Prostate gland (tissue), 2 donors: ENCODE measurements at places on chromosomes 5 and 9.

- DNase-seq: no peak
These were observed 91.8 kb downstream of the EQTN start for GRCh38 chr9:27205198-27205597.

- no peak for DNase-seq
These were observed 200.1 kb downstream of the EPB41L4A start for GRCh38 chr5:112219000-112219399.

DNA sequence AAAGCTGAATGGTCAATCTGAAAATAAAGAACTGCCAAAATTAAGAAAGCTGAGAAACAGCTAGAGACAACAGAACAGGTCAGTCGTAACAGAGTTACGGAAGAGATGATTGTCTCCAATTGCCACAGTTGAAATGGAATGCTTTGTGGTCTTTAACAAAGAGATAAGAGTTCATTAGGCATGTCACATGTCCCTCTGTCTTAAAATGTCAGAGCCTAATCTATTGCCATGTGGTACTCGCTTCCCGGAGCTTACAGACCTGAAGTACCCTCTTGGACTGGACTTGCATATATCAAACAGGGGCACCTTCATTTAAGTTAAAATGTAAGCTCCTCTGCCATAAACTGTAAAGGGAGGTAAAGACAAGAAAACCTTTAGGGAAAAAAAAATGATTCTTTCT is 19.7 kb downstream of the TTC39B start:
- no peak for DNase-seq

DNA sequence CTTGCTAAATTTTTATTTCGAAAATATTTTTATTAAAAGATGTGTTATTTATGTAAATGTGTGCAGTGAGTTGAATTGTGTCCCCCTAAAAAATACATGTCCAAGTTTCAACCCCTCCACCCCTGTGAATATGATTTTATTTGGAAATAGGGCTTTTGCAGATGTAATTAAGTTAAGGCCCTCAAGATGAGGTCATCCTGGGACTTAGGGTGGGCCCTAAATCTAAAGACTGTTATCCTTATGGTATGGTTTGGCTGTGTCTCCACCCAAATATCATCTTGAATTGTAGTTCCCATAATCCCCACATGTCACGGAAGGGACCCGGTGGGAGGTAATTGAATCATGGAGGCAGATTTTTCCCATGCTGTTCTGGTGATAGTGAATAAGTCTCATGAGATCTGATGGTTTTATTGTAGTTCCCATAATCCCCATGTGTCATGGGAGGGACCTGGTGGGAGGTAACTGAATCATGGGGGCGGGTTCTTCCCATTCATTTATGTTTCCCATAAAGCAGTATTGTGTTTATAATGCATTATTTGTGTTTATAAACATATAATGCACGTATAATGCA is 1.5 kb upstream of the TMED7 start:
- no peak for DNase-seq

DNA sequence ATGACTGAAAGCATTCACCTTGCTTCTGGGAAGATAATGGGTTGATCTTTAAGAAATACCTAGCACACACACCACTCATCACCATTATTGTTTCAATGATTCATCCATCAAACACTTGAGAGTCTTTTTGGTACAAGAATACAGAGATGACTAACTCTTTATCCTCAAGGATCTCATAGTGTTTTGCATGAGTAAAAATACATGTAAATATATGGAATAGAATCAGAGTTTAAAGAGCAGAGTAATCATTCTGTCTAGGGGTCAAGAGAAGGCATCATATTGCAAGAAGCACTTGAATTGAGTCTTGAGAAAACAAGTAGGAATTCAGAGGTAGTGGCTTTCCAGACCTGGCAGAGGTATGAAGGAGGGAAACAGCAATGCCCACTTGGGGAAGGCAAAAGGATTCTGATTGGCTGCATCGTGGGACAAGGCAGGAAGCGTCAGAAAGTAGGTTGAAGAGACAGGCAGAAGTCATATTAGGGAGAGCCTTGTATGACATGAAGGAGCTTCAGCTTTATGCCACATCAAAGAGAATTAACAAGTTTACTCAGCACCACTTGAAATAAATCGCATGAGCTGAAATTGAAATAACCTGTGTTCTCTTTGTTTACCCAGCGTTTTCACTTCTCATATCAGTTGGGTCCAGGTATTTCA is 542.5 kb downstream of the TLE1 start:
- DNase-seq: no peak

DNA sequence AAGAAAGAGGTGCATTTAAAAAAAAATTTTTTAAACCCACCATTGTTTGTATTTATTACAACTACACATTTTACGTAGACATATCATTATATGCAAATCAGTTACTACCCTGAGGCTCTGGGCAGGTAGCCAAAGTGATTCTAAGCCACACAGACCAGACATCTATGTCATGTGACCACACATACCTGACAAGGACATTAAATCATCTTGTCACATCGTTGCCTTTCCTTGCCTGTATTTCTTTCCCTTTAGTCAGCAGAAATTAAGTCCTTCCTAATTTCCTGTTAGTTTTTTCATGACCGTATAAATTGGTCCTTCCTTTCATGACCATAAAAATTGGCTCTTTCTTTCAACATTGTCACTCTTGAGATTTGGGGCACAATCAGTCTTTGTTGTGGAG is 134.2 kb upstream of the MARCHF11 start:
- no peak for DNase-seq

DNA sequence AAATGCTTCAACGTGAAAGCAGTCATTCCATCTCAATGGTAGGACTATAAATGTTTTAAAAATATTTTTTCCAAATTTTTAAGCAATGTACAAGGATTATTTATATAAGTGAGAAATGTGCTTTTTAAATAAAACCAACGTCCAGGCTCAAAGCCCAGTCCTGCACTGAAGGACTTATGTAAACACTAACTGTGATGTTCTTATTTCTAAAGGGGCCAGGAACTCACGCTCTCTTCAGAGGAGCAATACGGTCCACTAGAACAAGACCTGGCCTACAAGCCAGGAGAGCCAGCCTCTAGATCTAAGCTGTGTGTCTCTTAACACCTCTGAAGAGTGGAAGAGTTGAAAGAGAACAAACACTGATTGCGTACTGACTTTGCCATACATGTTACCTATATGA is 12.1 kb downstream of the TTLL11 start:
- DNase-seq: no peak

DNA sequence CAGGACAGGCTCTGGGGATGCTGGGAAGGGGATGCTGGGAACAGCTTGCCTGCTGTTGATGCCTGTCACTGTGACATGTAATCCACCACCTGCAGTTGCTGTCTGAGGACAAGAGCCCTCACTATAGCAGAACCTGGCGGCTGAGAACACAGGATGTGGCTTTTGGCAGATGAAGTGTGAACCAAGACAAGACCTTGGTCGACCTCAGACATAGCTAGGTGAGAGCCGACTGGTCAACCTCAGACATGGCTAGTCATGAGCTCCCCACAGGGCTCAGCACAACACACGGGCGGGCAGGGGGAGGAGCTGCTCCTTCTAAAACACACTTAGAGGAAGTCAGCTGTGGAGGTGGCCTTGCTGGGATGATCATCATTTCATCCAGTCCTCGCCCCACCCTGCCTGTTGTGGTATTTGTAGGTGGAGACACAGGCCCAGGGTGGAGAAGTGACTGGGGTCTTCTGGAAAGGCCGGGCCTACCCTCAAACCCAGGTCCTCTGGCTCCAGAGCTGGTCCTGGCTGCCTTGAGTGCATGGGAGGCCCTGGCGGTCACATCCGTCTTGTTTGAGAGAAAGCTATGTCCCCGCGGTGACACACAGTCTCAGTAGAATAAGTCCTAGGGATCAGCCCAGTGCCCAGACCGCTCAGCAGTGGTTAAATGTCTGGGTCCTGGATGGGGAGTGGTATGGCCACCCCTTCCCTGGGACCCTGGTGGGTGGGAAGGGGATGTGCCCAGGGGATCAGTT is 6.1 kb downstream of the SUSD3 start:
- peak; percentile 13 for DNase-seq

DNA sequence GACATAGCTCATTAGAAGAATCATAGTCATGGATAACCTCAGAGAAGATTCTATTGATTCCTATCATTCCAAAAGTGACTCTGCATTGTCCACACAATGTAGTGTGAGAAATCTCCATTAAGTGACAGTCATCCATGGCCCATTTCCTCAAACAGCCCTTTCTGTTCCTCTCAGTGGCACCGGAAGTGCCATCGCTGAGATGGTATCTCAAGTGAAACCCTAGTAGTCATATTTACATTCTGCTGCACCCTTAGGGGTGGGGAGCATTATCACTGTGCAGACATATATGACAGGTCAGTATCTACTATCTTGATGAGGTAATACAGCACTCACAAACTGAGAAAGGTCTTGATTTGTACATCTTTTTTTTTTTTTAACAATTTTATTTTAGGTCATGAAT is 55.4 kb upstream of the MIER3 start:
- DNase-seq: no peak

DNA sequence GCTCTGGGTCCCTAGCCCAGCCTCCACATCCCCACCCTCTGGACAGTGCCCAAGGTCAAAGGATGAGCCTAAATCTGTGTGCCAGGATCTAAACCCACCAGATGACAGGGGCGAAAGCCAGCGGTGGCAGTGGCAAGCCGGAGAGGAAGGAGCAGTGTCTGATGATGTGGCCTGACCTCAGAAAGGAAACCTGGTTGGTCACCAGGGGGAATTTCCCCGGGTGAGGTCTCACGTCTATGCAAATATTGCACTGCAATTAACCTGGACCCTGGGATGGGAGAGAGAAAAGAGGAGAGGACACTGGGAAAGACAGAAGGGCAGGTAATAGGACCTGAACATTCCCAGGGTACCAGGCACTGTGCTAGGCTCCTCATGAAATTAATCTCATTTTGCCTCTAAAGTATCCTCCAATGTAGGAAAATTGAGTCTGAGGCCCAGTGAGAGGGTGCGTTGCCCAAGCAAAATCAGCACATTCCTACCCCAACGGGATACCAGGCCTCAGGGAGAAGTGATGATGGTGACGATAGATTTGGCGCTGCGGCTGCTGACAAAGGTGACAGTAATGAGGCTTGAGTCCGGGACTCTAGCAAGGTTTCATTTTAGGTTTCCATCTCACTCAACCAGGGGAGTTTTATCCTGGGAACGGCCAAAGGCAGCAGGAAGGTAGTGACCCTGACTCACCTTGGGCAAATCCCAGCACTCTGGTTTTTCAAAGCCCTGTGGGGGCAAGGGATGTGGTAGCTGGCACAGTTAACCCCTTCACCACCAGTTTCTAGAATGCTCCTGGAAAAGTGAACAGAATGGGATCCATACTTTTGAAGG is 13.4 kb upstream of the TNIP1 start:
- DNase-seq: no peak

DNA sequence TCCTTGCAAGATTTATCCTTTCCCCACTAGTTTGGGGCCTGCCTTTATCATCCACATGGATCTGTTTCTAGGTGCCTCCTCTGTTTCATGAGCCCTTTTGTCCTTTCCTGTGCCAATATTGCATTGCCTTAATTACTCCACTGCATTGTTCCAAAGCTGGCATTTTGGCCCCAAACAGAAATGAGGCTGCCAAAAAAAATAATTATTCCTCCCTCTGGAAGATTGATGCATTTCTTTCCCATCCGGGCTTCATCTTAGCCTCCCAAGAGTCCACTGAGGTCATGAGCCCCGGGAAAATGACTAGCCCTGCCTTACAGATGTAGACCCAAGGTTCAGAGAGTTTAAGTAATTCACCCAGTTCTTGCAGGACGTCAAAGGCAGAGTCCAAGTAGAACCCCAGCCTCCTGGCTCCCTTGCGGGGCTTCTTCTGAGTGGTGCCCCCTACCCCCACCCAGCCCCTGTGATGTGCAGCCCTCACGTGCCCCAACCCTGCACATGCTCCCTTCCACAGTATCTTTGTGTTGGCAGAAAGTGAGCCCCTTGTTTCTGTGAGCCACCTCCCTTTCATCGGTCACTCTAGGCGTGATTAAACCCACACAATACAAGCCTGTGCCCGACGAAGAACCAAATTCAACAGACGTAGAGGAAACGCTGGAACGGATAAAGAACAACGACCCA is 62.1 kb downstream of the TMOD1 start:
- no peak for DNase-seq

GRCh38 chr9:107809871-107810460 is 320.4 kb upstream of the KLF4 start:
- DNase-seq: no peak

GRCh38 chr5:180825768-180826525 is 23.3 kb upstream of the MGAT1 start:
- DNase-seq: peak; percentile 95

DNA sequence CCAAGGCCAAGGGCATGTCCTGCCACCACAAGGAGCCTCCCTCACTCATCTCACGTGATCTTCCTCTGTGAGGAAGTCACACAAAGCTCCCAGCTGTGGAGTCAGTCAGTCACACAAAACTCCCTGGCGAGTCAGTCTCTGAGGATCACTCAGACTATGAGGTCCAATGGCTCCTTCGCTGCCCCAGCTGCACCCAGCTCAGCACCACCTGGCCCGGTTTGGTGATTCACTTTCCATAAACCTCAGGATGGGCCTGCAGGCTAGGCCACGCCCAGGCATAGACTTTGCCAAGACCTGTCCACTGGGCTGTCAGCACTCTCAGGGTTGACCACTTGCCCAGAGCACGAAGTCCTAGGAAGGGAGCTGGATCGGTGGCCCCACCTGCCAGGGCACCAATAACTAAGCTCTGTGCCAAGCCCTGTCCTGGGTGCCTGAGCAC is 233.8 kb downstream of the HSPA4 start:
- DNase-seq: no peak

GRCh38 chr9:128215491-128216409 is 12.6 kb downstream of the DNM1 start:
- DNase-seq: no peak

DNA sequence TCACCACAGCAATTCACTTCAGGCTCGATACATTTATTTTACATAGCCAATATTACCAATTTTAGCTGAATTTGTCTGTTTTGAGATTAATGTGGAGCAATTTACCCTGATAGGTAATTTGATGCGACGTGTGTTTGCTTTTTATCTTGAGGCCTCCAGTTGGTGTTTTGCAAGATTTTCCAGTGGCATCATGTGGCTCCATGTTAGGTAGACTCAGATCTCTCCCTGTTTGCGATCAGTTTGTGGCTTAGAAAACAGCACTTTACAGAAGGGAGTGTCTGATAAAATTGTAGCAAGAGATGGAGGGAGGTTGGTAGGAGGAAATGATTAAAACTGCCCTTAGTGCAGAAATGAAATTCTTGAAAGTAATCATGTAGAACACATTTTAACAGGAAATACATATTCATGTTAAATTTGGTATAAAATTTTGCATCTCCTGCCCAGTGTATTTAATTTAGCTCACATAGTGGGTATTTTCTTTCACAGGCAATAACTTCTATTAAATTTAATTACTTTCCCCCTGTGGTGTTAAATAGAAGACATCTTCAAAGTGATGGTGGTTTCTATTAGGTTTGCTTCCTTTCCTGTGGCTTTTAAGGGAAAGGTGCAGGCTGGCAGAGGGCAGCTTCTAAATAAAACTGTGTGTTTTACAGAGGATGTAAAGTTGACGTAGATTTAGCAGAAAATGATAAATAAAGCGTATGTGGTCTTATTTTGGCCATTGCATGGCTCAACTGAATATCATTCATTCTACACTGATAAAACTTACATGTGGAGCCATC is 135.8 kb downstream of the KDM4C start:
- no peak for DNase-seq

- DNase-seq: peak; percentile 36
These were observed 184.7 kb downstream of the MAPKAP1 start for GRCh38 chr9:125522328-125522725.
